Dorsolateral prefrontal cortex (tissue), 122 donors: ENCODE measurements at places on chromosomes 1 and 21.

- no peak for DNase-seq
Measured at GRCh38 chr1:202754293-202754692, 44.0 kb upstream of the SYT2 start.

DNA sequence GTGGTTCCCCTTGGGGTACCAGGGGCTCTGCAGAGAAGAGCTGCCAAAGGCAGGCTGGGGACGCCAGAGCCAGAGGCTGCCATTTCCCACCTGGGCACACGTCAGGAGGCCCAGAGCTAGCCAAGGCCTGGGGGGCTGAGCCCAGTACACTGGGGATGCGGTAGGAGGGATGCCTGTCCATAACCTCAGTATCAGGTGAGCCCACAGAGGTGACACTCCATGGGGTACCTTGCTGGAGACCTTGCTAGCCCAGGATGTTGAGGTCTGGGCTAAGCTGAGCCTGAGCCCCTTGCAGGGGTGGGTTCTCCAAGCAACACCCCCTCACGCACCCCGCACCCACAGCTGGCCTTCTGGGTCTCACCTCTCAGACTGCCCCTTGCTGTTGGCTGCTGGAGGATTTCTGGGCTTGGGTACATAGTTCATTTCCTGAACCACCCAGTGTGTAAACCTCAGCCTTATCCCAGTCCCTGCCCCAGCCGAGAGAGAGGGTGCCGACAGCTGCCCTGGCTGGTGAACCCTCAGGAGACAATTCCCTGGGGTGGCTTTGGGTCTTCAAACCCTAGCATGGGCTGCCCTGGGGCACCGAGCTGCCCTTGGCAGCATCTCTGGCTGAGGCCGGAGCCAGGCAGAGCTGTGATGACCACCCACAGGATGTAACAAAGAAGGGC is 92.5 kb upstream of the VAMP3 start:
- no peak for DNase-seq

DNA sequence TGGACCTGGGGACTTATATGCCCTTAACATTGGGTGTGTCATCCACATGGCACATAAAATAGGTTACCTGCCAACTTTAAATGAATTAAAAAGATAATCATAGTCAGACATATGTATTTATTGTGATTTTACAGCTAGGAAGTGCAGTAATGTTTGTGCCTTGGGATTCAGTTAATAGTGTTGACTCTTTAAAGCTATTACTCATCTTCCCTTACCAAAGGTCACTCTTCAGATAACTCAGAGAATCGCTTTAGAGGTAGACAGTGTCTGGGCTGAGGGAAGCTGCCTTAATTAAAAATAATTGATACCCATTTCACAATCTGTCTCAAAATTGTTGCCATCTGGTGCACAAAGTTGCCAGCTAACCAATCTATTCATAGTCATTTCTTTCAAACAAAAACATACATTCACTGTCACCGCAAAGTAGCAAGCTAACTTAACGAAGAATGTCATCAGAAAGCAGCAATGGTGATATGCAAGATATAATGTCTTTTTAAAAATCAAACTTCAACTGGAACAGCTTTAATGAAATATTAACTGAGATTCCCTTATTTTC is 3.0 kb upstream of the KRTAP15-1 start:
- no peak for DNase-seq

DNA sequence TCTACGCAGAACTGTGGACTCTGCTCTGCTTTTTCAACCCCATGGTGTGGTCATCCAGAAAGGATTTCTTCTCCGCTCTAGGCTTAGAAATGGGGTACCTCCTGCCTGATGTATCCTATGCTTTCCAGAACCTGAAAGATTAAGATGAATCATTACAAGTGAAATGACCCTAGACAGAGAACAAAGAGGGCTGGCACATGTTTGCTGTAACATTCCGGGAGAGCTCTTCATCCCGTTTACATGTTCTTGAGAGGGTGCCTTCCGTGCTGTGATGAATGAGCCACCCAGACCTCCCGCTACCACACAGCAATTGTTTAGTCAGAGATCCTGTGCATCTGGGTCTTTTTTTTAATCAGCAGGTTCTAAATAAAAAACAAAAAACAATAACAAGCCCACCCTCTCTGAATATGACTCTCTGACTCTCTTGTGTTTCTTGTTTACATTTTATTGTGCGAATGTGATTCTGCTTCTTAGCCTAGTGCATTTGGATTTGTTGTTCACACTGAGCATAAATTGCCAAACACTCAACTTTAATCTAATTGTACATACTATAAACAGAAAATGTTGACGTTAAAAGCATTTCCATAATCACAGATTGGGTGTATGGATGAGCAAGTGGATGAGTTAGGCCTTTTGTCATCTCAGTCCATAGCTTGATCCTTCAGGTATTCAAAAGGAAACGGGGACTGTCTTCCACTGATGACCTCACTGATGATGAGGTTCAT is 87.1 kb downstream of the GPR88 start:
- DNase-seq, result no peak

DNA sequence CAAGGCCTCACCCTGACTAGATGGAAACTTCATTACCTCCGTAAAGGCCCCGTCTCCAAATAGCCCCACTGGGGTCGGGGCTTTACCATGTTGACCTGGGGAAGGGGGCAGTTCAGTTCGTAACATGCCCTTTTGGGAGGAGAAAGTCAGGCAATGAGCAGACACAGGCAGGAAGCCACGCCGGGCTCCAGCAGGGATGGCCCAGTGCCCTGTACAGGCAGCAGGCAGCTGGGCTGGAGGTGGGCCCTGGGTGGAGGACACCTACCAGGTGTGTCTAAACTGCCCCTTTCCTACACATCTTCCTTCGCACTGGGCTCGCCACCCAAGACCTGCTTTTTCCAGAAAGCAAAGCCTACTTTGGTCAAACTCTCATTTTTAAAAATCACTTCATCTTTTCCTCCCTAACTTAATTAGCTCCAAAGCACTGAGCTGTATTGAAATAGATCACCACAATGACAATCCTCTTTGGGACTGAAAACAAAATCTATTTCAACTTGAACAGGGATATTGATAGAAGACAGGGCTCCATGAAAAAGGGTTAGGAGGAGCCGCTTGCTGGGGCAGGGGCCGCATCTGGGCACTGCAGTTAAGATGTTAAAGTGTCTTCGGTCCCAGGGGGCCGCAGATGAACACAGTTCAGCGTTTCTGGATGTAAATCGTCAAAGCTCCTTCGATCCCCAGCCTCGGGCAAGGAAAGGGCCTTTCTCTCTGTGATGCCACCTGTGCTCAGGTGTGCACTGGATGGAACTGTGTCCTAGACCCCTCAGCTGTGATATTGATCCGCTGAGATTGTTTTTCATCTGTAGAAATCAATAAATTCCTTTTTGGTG is 104.6 kb downstream of the PDE9A start:
- no peak for DNase-seq
